ENCODE measurements at places on chromosomes 1 and 21.

DNA sequence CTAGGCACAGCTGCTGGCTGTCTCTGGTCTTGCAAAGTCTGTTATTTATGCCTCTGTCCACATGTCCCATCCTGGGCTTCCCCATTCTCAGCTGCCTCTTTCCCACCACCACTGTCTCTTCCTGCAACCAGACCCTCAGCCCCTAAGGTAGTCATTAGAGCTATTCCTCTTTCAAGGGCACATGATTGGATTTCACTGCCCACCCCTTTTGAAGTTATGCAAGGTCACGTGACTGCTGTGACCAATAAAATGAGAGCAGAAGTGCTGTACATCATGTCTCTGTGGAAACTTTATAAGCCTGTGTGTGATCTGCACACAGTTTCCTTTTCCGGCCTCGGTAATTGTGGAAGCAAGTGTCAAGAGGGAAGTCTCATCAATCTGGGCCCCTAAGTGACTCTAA, 136.6 kb upstream of the HMGB4 start:
- DNase-seq, result no peak

DNA sequence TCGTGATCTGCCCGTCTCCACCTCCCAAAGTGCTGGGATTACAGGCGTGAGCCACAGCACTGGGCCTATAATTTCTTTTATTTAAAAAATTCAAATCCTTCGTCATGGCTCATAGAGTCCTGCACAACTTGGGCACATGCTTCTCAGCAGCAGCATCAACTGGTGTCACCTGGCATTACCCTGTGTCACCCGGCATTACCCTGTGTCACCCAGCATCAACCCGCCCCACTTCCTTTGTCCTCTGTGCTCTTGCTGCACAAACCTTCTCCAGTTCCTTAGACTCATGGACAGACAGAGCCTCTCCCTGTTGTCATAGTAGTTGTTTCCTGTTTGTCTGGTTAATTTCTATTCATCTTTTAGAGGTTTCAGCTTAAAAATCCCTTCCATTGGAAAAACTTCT, 121.2 kb upstream of the SERBP1 start:
- no peak for DNase-seq

GRCh38 chr1:201556841-201557571, 18.1 kb downstream of the NAV1 start:
- no peak for DNase-seq

DNA sequence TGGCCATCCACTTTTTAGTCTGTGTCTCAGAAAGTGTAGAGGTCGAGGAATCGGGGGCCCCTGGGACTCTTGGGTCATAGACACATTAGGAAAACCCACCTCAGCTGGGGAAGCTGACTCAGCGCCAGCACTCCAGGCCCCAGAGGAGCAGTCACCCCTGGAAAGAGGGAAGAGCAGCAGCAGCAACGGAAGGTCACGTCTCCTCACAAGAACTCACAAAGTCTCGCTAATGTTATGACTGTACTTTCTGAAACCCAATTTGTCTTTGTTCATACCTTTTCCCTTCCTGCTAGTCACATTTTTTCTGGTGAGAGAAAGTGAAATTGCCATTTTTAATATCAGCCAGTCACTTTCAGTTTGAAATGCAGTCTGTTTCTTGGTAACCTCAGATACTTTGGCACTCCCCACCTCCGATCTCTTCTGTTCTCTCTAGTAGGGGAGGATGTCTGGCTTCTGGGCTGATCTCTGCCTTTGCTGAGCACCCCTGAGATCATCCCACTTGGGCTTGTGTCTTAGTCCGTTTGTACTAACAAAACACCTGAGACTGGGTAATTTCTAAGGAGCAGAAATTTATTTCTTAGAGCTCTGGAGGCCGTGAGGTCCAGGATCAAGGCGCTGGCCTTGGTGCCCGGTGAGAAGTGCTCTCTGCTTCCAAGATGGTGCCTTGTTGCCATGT, 6.0 kb upstream of the NLRP3 start:
- no peak for DNase-seq

GRCh38 chr1:110914676-110915075, 41.7 kb downstream of the CD53 start:
- no peak for DNase-seq

- DNase-seq, result no peak
Observed at GRCh38 chr1:236670060-236670459, 16.2 kb upstream of the ACTN2 start.

GRCh38 chr1:220176540-220176939, 82.6 kb downstream of the IARS2 start:
- no peak for DNase-seq

GRCh38 chr1:208242941-208243526, 1.1 kb downstream of the PLXNA2 start:
- no peak for DNase-seq

DNA sequence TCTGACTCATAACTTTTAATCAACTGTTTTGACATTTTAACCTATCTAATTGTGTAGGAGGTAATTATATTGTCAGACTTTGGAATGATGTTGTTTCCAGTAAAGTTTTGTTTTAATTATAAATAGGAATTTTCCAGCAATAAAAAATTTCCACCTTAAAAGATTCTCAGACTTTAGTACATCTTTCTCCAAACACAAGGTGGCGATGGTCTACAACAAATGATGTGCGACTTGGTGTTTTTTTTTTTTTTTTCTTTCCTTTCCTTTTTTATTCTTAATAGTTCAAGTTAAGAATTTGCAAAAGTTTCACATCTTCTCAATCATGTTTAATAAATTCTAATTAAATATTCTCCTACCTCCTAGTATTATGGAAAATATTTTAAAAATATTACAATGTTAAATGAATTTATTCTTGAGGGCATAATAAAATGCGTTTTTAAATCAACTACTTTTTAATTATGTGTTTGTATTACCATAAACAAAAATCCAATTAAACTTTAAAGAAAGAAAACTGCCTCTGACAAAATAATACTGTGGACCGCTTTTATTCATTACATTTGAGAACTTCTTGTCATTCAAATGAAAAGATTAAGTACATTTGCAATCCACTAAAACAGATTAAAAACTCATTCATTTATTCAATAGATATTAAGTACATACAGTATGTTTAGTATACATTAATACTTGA, 4.4 kb upstream of the ADAMTS1 start:
- no peak for DNase-seq

GRCh38 chr1:181133441-181133951, 45.0 kb downstream of the IER5 start:
- no peak for DNase-seq

DNA sequence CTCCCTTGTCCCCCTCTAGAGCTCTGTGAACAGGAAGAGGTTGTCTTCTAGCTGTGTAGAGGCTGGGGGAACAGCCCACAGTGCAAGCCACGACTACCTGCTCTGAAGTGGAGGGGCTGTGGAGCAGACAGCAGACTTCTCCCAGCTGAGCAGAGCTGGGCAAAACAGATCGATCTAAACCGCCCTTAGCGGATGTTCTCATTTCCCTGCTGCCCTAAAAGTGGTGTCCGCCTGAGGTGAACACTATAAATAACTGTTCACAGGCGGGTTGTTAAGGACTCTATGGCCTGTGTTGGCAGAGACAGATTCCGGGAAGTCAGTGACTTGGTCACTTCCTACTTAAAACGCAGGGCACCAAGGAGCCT, 203.2 kb downstream of the RHOU start:
- no peak for DNase-seq

DNA sequence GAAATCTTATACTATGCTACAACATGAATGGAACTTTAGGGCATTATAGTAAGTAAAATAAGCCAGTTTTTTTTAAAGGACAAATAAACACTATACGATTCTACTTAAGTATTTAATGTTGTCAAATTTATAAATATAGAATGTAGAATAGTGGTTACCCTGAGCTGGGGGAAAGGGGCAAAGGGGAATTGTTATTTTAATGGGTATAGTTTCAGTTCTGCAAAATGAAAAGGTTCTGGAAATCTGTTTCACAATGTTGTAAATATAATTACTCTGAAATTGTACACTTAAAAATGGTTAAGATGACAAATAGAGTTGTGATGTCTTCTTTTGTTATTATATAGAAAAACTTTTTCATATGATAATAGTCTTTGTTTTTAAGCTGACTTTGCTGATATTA, 366.3 kb downstream of the MRPL39 start:
- DNase-seq, result no peak

DNA sequence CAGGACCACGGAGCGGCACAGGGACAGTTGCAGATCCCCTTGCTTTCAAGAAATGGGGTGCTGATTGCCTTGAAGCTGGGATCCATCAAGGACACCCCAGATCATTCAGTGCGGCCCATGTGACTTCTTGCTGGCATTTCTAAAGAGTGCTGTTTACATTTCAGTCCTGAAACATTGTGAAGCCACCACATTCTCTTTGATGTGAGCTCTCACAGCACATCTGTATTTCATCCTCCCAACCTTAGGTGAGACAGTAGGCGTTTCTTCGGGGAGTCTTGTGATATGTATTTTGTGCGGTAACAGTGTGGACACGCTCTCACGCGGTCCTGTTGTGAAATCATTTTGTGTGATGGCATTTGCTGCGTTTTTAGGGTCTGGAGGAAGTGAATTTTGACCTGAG, 57.2 kb downstream of the CACHD1 start:
- DNase-seq, result no peak

DNA sequence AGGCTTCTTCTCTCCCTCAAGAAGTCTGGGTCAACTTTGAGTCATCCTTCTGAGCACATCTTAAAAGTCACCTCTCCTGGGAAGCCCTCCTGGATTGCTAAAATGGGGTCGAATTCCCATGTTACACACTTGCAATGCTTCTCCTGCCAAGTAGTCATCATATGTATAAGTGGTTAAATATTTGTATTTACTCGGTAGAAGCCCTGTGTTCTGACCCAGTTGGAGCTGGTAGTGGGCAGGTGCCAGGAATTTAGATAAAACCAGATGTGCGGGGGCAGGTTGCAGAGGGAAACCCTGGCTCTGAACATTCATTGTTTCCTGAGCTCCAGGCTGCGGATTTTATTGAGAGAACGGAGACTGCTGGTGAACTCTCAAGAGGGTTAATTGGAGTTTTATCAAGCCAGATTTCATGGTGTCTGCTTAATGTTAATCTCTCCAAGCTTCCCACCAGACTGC, 52.8 kb upstream of the RPL11 start:
- no peak for DNase-seq

- DNase-seq, result no peak
Observed at GRCh38 chr1:25472471-25472870, 41.8 kb downstream of the MACO1 start.

DNA sequence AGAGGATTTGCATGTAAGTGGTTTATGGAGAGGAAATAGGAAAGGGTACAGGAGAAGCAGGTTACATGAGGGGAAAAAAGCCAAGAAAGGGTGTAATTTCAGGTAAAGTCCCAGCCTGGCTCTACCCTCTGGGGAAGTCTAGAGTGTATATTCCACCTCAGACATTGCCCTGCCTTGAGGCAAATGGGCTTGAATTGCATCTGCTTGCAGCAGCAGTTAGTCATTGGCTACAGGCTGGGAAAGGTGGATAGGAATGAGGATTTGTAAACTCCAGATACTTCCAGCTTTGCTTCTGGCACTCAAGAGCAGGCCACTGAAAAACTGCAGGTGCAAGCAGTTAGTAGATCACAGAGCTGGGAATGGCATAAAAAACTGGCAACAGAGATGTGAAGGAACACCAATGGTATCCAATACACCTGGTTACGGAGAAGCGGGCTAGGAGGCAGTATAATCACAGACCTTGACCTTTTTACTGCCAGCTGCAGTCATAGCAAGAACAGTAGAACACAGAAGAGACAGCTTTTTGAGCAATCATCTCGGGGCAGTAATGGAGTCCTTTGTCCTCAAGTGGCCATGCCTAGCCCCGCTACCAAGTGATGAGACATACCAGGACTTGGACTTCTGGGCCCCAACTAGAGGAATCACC, 226.9 kb upstream of the NRIP1 start:
- DNase-seq, result no peak

- no peak for DNase-seq
Observed at GRCh38 chr1:201686714-201687455, 142.1 kb upstream of the IPO9 start.

DNA sequence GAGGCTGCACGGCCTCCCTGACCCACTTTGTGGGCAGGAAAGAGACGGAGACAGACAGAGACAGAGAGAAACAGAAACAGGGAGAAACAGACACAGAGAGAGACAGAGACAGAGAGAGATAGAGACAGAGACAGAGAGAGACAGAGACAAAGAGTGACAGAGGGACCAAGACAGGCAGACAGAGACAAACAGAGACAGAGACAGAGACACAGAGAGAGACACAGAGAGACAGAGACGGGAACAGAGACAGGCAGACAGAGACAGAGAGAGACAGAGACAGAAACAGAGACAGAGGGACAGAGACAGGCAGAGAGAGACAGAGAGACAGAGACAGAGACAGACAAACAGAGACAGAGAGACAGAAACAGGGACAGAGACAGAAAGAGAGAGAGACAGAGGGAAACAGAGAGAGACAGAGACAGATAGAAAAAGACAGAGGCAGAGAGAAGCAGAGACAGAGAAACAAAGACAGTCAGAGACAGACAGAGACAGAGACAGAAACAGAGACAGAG, 3.1 kb downstream of the COL6A1 start:
- no peak for DNase-seq

GRCh38 chr1:54546651-54547401, 1.2 kb upstream of the ACOT11 start:
- DNase-seq, result no peak

DNA sequence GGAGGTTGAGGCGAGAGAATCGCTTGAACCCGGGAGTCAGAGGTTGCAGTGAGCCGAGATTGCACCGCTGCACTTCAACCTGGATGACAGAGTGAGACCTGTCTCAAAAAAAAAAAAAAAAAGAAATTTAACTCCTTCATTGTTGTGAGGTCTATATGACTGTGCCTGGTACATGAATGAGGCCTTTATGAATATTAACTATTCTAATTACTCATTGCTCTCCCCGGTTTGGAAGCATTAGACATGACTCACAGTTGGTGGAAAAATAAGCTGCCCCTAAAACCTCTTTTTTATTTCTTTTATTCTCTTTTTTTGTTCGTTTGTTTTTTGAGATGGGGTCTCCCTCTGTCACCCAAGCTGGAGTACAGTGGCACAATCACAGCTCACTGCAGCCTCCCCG, 3.3 kb downstream of the NPPB start:
- no peak for DNase-seq

- no peak for DNase-seq
Observed at GRCh38 chr1:198909973-198910372, 271.1 kb downstream of the PTPRC start.

- no peak for DNase-seq
Observed at GRCh38 chr1:31515936-31516335, 60.4 kb upstream of the TINAGL1 start.

DNA sequence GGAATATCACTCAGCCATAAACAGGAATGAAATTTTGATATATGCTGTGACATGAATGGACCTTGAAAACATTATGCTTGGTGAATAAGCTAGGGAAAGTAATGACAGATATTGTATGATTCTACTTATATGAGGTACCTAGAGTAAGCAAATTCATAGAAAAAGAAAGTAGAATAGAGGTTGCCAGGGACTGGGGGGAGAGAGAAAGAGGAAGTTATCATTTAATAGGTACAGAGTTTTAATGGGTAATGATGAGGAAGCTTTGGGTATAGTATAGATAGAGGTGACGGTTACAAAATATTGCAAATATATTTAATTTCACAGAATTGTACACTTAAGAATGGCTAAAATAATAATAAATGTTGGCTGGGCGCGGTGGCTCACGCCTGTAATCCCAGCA, 31.2 kb upstream of the ENSA start:
- no peak for DNase-seq

- no peak for DNase-seq
Observed at GRCh38 chr1:21901473-21901847, 35.6 kb downstream of the HSPG2 start.

Measured in activated CD8-positive, alpha-beta memory T cell treated with anti-CD3 and anti-CD28 coated beads for 48 hours (primary cell).